ENCODE measurements at places on chromosomes 13 and 19.

GRCh38 chr13:100356889-100357288, 231.7 kb downstream of the GGACT start:
- no peak for DNase-seq

- no peak for DNase-seq
Measured at GRCh38 chr19:17881701-17882100, 10.0 kb downstream of the SLC5A5 start.

GRCh38 chr19:12867120-12868099, 13.8 kb downstream of the DNASE2 start:
- DNase-seq = no peak

DNA sequence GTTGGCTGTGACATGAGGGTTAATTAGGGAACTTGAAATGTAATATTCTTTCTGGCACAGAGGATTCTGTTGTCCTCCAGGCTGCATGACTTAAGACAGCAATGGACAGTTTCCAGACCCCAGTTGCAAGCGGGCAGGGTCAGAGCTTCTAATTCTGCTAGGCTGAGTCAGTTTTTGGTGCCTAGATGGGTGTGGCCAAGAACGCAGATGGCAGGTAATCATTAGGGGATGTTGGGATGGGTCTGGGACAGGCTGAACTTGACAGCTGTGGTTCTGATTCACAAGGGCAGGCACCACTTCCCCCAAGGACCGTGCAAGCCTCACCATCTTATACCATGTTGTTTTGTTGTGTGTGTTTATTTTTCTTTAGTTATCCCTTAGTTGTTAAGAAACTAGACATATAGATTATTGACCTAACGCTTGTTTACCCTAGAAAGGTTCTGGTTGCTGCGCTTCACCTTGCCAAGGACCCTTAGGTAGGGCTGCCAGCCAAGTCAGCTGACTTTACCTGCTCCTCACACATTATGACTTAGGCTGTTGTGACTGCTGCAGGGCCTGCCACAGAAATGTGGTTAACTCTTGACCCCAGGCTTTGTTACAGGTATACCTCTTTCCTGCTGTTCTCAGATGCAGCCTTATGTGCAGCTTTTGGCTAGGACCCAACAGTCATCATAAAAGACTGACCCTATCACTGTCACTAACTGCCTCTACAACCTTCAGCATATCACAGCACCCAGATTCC, 117.7 kb upstream of the KLF12 start:
- no peak for DNase-seq

GRCh38 chr19:40529093-40529954, 47.3 kb upstream of the SHKBP1 start:
- DNase-seq = peak; percentile 93

Measured in Calu3 (cell line).